Stimulated activated CD4-positive, alpha-beta T cell treated with anti-CD3 and anti-CD28 coated beads, Interleukin-4, amount 100 ng/mL, for 4 hours (primary cell): ENCODE measurements at places on chromosomes 6 and 20.
A peak's percentile ranks its signal among the peaks of the same experiment; 100 is the strongest.

GRCh38 chr6:84135291-84135690 is 92.2 kb downstream of the CEP162 start:
- DNase-seq = no peak

- DNase-seq = no peak
These were observed 223.8 kb downstream of the HAO1 start for GRCh38 chr20:7716286-7716972.

- no peak for DNase-seq
These were observed at the start of gene DLGAP4 for GRCh38 chr20:36305602-36306551. Gene DLGAP4 (plus strand): TSS chr20:36306339. CDS start chr20:36431718, 125,379 bp downstream.

DNA sequence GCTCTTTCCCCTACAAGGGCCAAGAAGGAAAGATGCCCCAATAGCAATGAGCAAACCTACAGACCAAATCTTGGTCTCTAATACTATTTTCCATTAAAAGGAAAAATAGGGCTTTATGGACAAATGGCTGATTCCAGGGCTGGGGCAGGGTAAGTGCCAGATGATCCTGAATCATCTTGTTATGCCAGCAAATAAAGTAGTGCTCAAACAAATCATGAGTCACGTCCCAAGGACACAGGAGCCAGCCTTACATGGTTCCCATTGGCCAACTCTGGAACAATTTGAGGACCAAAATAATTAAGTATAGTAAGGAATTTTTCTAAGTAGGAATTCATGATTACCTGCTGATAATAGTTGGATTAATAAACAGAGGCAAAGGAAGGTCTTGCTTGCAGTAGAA is 53.2 kb upstream of the NKX2-4 start:
- DNase-seq = no peak

DNA sequence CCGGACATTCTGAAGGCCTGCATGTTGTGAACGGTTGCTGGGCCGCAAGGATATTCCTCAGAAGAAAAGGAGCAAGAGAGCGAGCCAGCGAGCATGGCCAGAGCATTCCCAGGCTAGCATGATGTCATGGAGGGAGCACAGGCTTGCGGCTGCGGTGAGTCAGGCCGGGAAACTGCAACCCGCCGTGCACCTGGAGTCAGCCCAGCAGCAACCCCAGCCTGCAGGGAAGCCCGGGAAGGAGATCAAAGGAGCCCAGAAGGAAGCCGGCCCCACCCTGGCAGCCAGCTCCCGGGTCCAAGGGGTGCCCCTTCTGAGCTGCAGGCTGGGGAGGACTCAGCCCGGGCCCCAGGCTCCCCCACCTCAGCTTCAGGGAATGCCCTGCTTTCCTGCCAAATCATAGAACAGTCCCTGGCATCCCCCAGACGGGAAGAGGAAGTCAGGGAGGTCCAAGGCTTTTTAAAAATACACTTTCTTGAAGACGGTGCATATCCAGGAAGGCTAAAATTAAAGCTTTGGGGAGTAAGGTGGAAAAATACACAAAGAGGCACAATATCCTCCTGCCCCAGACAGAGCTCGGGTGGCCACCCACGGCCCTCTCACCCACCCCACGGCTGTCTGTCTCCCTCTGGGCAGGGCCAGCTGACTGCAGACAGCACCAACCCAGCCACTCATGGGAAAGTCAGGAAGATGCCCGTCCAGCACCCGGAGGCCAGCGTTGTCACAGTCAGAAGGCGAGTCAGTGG is 53.7 kb downstream of the BMP7 start:
- no peak for DNase-seq

GRCh38 chr6:12132351-12133222 is 120.5 kb downstream of the HIVEP1 start:
- no peak for DNase-seq

DNA sequence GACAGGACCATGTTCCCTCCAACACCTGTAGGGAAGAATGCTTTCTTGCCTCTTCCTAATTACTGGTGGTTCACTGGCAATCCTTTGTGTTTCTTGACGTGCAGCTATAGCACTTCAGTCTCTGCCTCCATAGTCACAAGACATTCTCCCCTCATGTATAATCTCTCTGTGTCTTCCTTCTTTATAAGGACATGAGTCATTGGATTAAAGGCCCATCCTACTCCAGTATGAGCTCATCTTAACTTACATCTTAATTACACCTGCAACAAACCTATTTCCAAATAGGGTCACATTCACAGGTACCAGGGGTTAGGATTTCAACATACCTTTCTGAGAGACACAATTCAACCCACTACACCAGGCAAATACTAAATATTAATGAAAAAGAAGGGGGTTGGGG is 213.6 kb downstream of the RNGTT start:
- no peak for DNase-seq

DNA sequence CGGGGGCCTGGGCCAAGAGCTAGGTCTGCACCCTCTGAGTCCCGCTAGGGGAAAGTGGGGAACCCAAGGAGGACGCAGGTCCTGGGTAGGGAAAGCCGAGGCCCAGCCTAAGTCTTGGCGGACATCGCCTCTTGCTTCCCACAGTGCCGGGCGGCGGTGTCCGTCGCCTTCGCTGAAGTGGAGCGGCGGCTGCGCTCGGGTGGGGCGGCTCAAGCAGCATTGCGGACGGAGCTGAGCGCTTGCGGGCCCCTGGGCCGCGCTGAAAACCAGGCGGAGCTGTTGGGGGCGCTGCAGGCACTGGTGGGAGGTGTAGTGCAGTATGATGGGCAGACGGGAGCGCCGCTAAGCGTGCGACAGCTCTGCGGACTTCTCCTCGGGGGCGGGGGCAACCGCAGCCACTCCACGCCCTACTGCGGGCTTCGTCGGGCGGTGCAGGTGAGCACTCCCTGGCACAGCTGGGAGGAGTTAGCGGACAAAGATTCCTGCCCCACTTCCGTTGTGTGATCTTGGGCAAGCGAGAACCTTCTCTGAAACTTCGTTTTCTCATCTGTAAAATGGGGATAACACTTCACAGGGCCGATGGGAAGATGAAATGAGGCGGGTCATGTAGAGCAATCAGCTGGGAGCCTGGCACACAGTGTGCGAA is 4.2 kb downstream of the PRSS16 start:
- DNase-seq = peak; percentile 57

DNA sequence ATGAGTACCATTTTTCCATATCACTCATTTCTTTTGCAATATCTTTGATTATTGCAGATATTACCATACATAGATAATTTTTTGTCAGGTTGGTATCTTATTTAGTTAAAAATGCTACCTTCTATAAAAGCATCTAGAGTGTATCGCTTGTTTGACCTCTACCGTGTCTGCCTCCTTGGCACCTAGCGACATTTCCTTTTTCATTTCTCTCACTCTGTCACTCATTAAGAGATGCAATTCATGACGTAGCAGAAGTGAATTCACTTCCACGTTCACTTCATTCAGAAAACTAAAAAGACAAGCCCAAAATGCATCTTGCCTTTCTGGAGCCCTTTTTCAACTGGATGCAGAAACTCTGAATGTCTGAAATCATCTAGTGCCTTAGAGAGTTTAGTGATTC is 172.9 kb downstream of the MMS22L start:
- no peak for DNase-seq

GRCh38 chr20:50586531-50587232 is 76.5 kb downstream of the PTPN1 start:
- no peak for DNase-seq

- DNase-seq = no peak
These were observed 27.7 kb downstream of the PTGIS start for GRCh38 chr20:49540232-49540620.

DNA sequence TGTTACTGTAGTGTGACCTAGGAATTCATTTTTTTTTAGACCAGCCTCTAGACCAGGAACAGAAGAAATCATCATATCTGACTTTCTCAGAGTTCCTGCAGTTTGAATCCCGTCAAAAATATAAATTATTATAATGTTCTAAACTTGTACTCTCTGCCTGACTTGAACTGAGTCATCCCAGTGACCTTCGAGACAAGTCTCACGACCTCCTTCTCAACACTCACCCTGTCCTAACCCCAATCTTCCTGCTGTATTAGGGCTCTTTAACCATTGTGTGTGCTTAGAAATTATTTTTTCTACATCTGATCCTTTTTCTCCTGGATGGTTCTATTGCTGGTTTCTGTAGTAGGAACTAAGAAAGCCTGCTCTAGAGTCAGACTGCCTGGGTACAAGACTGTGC is 21.5 kb downstream of the ADGRF5 start:
- DNase-seq = no peak

DNA sequence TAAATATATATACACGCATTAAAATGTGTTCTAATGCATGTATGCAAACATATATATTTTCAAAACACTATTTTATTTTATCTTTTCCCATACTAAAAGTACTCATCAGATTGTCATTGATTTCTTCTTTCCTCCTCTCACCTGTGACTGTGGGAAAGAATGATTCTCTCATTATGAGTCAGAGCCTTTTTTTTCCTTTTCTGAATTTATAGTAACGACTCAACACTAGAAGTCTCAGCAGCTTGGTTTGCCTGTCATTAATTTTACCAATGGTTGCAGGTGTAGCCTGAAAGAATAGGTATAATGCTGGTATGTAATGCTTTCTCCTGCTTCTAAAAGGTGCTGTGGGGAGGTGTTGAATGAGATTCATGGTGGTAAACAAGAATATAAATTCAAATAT is 328.7 kb downstream of the UTRN start:
- DNase-seq = no peak

DNA sequence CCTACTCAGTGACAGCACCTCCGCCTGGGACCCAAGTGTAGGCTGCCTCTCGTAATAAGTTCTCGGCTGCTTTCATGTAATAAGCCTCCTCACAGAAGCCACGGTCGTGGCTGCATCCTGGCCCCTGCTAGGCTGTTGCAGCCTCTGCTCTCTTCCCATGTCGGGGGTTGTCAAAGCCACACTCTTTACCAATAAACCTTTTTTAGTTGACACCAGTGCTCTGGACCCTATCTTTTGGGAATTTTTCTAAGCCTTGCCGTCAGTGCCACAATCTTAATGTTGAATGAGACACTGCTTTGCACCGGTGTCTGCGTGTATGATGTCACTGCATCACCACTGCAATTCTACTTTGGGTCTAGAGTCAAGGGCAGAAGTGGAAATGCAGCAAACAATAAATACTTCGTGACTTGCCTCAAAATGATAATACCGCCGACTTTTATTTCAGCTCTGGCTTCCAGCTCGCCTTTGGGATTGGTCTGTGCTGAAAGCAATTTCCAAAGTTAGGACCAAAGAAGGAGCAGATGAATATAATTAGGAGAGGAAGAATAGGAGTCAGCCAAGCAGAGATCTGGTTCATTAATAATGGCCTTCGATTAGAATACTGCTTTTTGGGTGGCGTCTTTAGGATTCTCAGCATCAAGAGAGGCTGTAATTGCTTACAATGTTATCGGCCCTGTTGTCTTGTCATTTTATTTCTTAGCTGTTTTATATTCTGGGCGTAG is 57.6 kb upstream of the CCN6 start:
- no peak for DNase-seq

DNA sequence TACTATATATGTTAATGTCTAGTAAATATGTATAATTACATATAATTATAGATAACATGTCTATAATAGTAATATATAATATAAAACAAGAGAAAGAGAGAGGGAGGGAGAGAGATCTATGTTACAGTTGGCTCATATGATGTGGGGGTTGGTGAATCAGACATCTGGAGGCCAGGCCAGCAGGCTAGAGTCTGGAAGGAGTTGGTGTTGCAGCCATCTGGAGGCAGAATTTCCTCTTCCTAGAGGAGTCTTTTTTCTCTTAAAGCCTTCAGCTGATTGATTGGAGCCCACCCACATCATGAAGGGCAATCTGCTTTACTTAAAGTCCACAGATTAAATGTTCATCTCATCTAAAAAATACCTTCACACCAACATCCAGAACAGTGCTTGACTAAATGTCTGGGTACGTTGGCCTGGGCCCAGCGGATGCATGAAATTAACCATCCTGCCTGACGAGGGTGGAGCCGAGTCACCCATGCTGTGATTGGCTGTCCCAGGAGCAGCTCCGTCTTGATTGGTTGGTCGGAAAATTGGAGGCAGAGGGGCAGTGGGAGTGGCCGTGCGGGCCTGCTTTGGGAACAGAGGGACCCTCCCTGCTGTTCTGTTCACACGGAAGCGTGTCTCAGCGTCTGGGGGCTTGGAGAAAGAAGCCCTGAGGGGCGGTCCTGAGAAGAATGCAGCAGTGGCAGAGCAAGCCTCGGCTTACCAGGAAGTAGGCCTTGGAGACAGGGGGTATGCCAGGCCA is 392.4 kb downstream of the QKI start:
- DNase-seq = no peak

DNA sequence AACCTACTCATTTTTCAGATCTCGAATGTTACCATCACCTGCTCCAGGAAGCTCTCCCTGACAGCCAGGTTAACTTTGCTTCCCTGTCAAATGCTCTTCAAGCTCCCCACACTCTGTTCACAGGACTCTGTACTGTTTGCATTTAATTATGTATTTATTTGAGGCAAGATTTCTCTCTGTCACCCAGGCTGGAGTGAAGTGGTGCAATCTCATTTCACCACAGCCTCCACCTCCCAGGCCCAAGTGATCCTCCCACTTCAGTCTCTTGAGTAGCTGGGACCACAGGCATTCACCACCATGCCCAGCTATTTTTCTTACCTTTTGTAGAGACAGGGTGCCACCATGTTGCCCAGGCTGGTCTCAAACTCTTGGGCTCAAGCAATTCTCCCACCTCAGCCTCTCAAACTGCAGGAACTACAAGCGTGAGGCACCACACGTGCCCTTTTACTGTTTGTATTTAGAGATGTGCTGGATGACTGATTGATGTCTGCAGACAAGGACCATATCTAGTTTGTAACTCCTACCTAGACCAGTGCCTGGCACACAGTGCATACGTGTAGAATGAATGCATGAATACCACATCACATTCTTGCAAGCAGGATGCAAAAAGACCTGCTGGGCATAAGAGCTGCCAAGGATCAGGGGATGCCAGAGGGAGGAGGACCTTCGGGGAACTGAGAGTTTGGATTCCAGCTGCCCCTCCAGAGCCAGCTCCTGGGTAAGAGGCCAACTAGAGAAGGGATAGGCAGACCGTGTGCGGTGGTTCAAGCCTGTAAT is 15.6 kb upstream of the CBFA2T2 start:
- no peak for DNase-seq
